ENCODE measurements at places on chromosomes 5 and 9.

GRCh38 chr5:141883892-141884318 is 5.7 kb upstream of the PCDH1 start:
- no peak for DNase-seq

DNA sequence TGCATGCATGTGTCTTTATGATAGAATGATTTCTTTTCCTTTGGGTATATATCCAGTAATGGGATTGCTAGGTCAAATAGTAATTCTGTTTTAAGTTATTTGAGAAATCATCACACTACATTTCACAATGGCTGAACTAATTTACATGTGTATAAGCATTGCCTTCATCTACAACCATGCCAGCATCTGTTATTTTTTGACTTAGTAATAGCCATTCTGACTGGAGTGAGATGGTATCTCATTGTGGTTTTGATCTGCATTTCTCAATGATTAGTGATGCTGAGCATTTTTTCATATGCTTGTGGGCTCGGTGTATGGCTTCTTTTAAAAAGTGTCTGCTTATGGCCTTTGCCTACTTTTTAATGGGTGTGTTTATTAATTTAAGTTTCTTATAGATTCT is 102.3 kb upstream of the CCDC112 start:
- peak; percentile 97 for DNase-seq

GRCh38 chr9:114953959-114954358 is 23.6 kb upstream of the TNFSF8 start:
- DNase-seq: peak; percentile 68

- DNase-seq: no peak
Observed at GRCh38 chr9:120873512-120873911, 3.5 kb downstream of the PHF19 start.

- no peak for DNase-seq
Observed at GRCh38 chr9:92164975-92165374, 49.8 kb upstream of the SPTLC1 start.

- peak; percentile 86 for DNase-seq
Observed at GRCh38 chr9:134895908-134896833, 15.6 kb downstream of the FCN2 start.

- no peak for DNase-seq
Observed at GRCh38 chr5:80220245-80220897, 35.5 kb downstream of the SERINC5 start.

- peak; percentile 11 for DNase-seq
Observed at GRCh38 chr9:134205672-134206310, 41.4 kb upstream of the RNU6ATAC start.

DNA sequence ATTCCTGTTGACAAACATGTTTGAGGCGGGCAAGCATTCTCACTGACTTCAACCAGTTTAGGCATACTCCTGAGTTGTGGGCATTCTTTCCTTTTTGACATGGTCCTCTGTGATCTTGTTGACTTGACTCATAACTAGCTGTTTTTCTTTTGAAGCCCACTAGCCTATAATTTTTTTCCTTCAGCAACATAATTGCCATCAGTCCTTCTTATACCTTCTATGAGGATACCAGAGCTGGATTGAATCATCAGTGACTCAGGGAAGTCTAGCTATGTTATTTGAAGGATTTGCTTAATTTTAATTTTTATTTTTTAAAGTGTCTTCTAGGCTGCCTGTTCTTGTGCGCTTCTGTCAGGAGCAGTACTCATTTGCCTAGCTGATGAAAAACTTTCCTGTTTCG is 259.5 kb downstream of the NR3C1 start:
- DNase-seq: peak; percentile 71

- DNase-seq: no peak
Observed at GRCh38 chr9:71233646-71234045, 112.2 kb upstream of the TRPM3 start.

DNA sequence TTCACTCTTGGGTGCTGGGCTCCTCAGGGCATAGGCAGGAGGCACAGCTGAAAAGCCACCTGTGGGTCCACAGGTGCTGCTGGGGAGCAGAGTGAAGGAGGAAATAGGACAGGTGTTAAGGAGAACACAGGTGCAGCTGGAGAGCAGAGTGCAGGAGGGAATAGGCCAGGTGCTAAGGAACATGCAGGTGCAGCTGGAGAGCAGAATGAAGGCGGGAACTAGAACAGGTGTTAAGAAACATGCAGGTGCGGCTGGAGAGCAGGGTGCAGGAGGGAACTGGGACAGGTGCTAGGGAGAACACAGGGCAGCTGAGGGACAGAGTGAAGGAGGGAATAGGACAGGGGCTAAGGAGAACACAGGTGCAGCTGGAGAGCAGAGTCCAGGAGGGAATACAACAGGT is 43.8 kb upstream of the PLEKHG4B start:
- no peak for DNase-seq

DNA sequence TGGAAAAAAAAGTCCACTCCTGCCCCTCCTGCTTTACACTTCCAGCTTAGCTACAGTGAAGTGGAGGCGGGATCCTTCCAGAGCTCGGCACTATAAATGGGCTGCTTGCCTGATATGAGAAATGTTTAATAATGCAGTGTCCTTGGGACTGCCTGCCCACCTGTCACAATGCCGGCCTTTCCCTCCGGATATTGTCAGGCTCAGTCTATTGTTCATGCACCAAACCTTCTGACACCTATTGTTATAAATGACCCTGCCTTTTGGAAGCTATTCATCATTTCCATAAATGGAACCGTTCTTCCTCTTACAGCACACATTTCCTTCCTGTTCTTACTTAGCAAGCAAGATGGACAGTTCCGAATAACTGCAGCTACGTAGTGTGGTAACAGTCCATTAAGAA is 146.3 kb downstream of the DMAC1 start:
- DNase-seq: no peak

GRCh38 chr5:135977375-135977928 is 22.7 kb upstream of the LECT2 start:
- DNase-seq: peak; percentile 89

- no peak for DNase-seq
Observed at GRCh38 chr5:15850939-15851341, 328.7 kb downstream of the MARCHF11 start.

DNA sequence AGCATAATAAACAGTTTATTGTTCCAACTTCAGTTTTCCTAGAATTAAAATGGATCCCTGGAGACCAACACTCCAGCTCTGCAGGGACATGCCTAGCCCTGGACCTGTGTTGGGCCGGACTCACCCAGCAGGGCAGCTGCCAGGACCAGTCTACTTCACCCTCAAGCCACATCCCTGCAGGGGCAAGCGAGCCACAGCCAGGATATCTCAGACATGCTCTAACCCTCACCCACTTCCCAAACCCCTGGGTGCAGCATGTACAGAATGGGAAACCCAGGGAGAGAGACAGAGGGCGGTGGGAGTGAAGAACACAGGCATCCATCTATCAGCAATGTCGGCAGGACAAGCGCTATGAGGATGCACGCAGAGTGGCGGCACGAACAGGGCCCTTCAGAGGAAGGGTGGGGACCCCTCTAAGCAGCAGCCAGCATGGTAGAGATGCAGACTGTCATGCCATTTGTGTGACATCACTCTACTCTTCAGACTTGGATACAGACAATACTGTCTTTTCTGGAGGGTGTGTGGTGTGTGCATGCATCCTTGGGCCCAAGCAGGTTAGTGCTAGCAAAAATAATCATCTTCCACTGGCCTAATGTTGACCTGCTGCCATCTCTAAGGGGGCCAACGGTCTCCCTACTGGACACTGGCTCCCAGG is 83.1 kb downstream of the SEMA4D start:
- DNase-seq: no peak

GRCh38 chr9:112894041-112894440 is 3.4 kb upstream of the SLC46A2 start:
- DNase-seq: peak; percentile 68

- DNase-seq: no peak
Observed at GRCh38 chr5:17258431-17258830, 41.0 kb downstream of the BASP1 start.

DNA sequence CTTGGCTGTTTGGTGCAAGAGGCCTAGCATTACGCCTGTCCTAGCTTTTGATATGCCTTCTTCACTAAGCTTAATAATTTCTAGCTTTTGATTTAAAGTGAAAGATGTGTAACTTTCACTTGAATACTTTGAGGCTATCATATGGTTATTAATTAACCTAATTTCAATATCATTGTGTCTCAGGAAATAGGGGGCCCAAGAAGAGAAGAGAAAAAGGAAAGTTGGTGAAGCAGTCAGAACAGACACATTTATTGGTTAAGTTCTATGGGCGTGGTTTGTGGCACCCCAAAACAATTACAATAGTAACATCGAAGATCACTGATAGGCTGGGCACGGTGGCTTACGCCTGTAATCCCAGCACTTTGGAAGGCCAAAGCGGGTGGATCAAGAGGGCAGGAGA is 40.9 kb upstream of the F2RL2 start:
- DNase-seq: no peak

- no peak for DNase-seq
Observed at GRCh38 chr9:83362341-83362995, 175.7 kb downstream of the FRMD3 start.

GRCh38 chr9:2991292-2991691 is 147.4 kb upstream of the PUM3 start:
- DNase-seq: no peak
